ENCODE measurements at places on chromosomes 13 and 19. TPM values are rescaled to one million over a fixed set of nuclear protein-coding genes. Genes with fewer than 3 reads are reported as not detected.

Gene CYP2F1
- not detected for total RNA-seq

Gene PNMA8B
- not detected for total RNA-seq

Gene ZNF83
- total RNA-seq, result 25.8 TPM

Gene GAPDHS
- not detected for total RNA-seq

Gene FCGBP
- total RNA-seq, result 3.4 TPM

Gene TNNI3
- total RNA-seq, result not detected

Gene NCR1
- total RNA-seq, result 253 TPM

Gene ZNF626
- 5.7 TPM for total RNA-seq

All from natural killer cell treated with Interleukin-12 subunit alpha and Interleukin-12 subunit beta and Interleukin-15 and Interleukin-18, amount 100 ng/mL, for 72 hours (primary cell).